CD8-positive, alpha-beta memory T cell (primary cell): ENCODE measurements at places on chromosomes 2 and 18.
A peak's percentile ranks its signal among the peaks of the same experiment; 100 is the strongest.

- no peak overlapping the region for H3K27ac ChIP-seq
- no peaks in the 10 kb centered on the region for H3K27me3 ChIP-seq
- H3K4me3 ChIP-seq, result no peak overlapping the region
These were observed 87.0 kb downstream of the GALNT3 start for GRCh38 chr2:165706960-165707487.

GRCh38 chr2:45132551-45132950 lies 123.3 kb upstream of the SIX2 start:
- no peak overlapping the region for H3K4me3 ChIP-seq
- H3K4me1 ChIP-seq, result no peaks in the 10 kb centered on the region
- no peak for DNase-seq

- no peaks in the 10 kb centered on the region for H3K4me1 ChIP-seq
- H3K27ac ChIP-seq, result no peak overlapping the region
- no peak overlapping the region for H3K4me3 ChIP-seq
- no peaks in the 10 kb centered on the region for H3K27me3 ChIP-seq
- H3K36me3 ChIP-seq, result no peaks in the 10 kb centered on the region
These were observed 28.6 kb downstream of the ARID5A start for GRCh38 chr2:96565111-96565510.

DNA sequence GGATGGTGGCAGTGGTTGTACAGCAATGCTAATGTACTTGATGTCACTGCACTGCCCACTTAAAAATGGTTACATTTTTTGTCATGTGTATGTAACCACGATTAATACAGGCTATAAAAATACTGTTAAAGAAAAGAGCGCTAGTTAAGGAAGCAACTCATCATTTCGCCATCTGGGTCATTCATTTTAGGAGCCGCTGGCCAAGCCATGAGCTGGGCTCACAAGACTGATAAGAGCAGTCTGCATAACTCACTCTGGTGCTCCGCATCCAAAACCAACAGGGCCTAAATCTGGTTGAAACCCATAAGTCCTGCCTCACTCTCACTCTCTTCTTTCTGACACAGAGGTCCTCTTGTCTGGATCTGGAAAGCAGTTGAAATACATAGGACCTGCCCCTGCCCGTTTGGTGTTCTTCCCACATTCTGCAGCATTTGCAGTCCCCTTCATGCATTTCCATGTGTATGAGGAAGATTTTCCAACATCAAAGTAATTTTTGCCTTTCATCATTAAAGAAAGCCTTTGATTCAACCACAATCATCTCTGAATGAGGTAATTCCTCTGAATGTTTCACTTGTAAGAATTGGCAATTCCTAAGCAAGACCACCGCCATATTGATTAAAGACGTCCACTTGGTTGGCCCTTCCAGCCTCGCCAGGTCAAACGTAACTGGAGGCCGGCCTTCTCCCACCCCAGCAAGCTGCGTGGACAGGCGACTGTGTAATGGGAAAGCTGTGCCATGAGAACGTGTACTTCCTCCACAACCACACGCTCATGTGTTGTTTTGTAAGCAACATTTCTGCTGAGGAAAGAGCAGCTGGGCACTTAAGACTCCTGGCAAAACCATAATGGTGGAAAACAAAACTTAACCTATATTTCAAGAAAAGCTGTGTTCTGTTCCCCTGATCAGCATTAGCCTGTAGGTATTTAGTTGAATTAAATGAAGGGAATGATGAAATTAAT lies 112.2 kb downstream of the VAPA start:
- H3K4me3 ChIP-seq, result no peak overlapping the region
- H3K36me3 ChIP-seq, result no peaks in the 10 kb centered on the region
- DNase-seq, result no peak
- H3K27me3 ChIP-seq, result no peaks in the 10 kb centered on the region
- H3K4me1 ChIP-seq, result no peaks in the 10 kb centered on the region
- H3K27ac ChIP-seq, result no peak overlapping the region

DNA sequence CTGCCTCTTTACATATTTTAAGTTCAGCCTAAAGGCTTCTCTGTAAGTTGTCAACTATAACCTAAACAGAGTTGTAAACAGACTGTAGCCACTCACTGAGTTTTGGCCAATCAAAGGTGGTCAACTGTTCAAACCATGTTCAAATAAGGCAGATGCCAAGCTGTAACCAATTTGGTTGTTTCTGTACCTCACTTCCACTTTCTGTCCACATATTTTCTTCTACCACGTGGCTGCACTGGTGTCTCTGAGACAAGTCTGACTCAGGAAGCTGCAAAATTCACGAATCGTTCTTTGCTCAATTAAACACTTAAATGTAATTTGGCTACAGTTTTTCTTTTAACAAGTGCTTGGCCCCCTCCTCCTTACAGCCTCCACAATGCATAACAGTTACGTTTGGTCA lies 555.2 kb downstream of the CNTNAP5 start:
- no peak overlapping the region for H3K27ac ChIP-seq
- no peaks in the 10 kb centered on the region for H3K4me1 ChIP-seq
- H3K36me3 ChIP-seq, result no peaks in the 10 kb centered on the region
- H3K27me3 ChIP-seq, result no peaks in the 10 kb centered on the region

DNA sequence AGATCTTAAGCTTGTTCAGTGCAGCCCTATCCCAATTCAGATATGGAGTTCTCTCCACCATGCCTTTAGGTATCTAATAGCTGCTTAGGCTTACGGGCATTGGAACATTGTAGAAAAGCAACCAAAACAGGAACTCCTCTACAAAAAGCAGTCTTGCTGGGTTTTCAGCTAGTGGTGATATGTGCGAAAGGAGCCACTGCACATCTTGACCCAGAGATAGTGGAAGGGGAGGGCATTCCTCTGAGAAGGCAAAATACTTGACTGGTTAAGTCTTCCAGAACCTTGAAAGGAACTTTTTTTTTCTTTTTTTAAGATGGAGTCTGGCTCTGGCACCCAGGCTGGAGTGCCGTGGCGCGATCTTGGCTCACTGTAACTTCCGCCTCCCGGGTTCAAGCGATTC lies 2.6 kb upstream of the TNFAIP6 start:
- DNase-seq, result no peak
- no peak overlapping the region for H3K4me3 ChIP-seq
- no peaks in the 10 kb centered on the region for H3K4me1 ChIP-seq
- H3K36me3 ChIP-seq, result no peaks in the 10 kb centered on the region

DNA sequence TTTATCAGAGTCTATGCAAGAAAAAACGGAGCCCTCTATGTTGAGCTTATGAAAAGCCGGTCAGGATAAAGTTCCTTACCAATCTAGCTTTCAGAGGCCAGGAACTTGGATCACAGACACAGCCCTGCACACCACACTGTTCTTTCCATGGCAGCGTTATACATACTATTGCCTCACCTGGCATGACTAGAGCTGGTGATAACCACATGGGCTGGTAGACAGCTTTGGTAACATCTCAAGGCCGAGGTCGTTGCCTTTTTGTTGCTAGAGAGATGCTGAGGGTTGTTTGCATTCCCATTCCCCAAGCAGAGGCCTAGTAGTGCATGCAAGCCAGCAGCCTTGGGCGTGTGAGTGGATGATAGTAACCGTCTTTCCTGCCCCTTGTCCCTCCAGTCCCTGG lies 78.0 kb downstream of the ITGB1BP1 start:
- no peak overlapping the region for H3K27ac ChIP-seq
- H3K4me1 ChIP-seq, result no peaks in the 10 kb centered on the region
- no peaks in the 10 kb centered on the region for H3K36me3 ChIP-seq

DNA sequence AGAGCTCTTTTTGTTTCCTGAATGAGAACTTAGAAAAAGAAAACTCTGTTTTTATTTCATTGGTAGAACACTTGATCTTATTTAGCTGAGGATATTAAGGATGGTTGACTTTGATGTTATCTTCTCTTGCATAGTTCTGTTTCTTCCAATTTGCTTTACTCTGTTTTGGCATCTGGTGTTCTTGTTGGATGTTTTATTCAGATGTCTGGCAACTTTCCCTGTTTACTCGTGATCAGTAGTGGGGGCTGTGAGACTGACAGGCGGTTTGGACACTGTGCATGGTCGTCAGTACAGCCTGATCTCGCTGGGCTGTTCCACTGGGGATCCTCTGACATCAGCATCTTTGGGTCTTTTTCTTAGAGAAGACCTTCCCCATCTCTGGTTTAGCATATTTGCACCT lies 100.1 kb downstream of the TSN start:
- no peak overlapping the region for H3K27ac ChIP-seq
- no peaks in the 10 kb centered on the region for H3K4me1 ChIP-seq
- no peak overlapping the region for H3K4me3 ChIP-seq
- DNase-seq, result no peak

DNA sequence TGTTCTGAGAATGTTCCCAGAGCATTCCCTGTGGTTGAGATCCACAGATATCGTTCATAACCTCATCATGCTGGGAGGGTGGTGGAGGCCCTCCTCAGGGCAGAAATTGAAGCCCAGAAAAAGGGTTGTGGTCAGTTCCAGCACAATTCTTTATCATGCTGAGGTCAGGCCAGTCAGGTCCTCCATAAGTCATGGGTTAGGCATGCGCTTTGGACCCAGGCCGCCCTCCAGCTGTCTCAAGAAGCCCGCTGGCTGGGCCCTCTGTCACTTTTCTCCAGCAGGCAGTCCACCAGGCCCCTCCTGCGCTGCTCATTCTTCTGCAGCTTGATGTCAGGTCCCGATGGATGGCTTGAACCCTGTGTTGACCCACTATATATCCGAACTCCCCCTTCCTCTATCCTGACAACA lies 151.1 kb upstream of the NT5C1B start:
- no peaks in the 10 kb centered on the region for H3K27me3 ChIP-seq
- H3K4me1 ChIP-seq, result no peaks in the 10 kb centered on the region
- H3K36me3 ChIP-seq, result no peaks in the 10 kb centered on the region
- DNase-seq, result no peak
- no peak overlapping the region for H3K27ac ChIP-seq
- no peak overlapping the region for H3K4me3 ChIP-seq

GRCh38 chr2:219155054-219155644 lies 5.5 kb downstream of the NHEJ1 start:
- peaks cover 6% of the 10 kb centered on the region for H3K4me1 ChIP-seq
- H3K27me3 ChIP-seq, result no peaks in the 10 kb centered on the region
- DNase-seq, result peak; percentile 44

GRCh38 chr2:47041063-47041462 lies 114.0 kb downstream of the STPG4 start:
- H3K27me3 ChIP-seq, result no peaks in the 10 kb centered on the region
- no peak overlapping the region for H3K4me3 ChIP-seq
- DNase-seq, result no peak
- H3K4me1 ChIP-seq, result no peaks in the 10 kb centered on the region
- H3K27ac ChIP-seq, result no peak overlapping the region
- peaks cover 9% of the 10 kb centered on the region for H3K36me3 ChIP-seq

DNA sequence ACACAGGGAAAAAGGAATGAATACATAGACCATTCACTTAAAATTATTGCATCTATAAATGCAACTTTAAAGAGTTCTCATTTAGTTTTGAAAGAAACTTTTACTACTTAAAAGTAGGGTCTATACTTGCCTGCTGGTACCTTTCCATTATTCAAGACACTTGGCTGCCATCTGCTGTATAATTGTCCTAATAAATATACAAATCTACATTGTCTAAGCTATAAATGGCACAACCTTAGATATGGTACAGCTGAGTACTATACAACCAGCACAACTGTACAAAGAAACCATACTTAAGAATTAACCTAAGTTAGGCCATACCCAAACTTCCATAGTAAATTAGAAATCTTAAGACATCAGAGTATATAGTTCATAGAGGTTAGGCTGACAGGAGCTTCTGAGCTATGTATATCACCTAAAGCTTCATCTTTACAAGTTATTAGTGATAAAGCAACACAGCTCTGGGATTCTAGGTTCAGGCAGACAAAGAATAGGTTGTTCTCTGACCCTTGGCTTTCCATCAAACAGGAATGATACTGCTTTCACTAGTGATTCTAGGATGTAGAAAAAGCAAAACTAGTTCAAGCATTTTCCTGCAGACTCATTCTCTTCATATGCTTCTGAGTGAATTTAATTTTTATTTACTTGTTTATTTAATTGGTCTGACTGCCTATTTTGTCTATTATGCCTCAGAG lies 22.1 kb downstream of the EXOC6B start:
- DNase-seq, result no peak
- no peaks in the 10 kb centered on the region for H3K4me1 ChIP-seq
- H3K27ac ChIP-seq, result no peak overlapping the region
- H3K36me3 ChIP-seq, result no peaks in the 10 kb centered on the region

DNA sequence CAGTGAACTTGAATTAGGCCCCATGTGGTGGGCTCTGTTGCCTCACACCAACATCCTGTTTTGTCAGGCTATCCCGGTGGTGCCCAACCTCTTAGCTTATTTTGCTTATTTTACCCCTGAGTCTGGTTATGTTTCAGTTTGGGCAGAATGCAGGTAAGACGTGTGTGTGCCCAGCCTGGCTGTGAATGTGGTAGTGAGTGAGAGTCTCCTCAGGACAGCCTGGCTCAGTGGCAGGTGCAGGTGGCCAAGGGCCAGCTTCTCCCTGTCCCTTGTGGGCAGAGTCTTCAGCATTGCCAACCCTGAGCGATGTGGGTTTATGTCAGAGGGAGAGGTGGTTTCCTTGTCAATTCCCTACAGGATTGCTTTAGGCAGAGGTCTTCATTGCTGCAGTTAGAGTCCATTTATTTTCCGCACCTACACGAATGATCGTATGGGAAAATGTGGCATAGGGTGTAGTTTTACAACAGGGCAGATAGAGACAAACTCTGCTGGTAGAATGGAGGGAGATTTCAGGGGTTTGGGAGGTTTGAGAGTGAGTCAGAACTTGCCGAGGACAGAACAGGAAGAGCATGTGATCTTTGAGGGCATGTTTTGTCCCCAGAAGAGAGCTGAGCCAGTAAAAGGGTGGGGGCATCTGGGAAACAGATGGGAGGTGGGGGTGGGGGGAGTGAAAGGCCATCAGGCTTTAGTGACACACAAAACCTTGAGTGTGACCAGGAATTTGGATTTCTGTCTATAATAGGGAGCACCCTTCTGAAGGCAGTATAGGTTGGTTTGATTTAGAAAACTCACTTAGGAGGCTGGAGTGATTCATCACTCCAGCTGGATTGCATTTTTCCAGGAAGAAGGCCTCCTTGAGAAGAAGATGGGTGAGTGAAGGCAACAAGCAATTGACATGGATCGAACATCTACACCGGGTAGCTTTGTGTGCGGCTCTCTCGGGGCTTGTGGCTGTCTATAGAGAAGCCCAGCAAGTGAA lies 156.2 kb upstream of the CELF4 start:
- H3K27ac ChIP-seq, result no peak overlapping the region
- no peaks in the 10 kb centered on the region for H3K36me3 ChIP-seq
- no peak overlapping the region for H3K4me3 ChIP-seq
- DNase-seq, result no peak
- no peaks in the 10 kb centered on the region for H3K27me3 ChIP-seq

DNA sequence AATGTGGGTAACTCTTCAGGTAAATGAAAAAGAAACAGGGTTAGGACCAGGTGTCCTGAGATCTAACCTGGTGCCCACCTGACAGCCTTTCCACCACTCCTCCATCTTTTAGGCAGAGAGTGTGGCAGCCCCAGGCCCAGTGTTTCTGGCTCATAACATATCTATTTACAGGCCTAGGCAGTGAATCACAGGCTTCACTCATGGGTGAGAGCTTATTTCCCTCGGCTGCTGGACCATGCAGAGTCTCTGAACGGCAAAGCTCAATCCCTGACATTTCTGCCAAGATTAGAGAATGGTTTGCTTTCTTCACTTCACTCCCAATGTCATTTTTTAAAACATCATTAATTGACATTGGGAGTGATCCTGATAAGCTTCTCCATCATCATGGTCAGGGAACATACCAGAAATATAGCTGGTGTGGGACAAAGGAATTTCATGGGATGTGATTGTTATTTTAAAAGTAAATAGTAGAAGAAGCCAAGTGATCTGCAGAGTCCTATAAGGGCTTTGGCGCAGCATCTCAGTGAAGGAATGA lies 323.9 kb downstream of the SETBP1 start:
- H3K27ac ChIP-seq, result no peak overlapping the region
- no peaks in the 10 kb centered on the region for H3K27me3 ChIP-seq
- peaks cover 10% of the 10 kb centered on the region for H3K4me1 ChIP-seq
- no peak for DNase-seq
- H3K36me3 ChIP-seq, result no peaks in the 10 kb centered on the region
- no peak overlapping the region for H3K4me3 ChIP-seq
